ENCODE measurements at places on chromosomes 2 and 18.

DNA sequence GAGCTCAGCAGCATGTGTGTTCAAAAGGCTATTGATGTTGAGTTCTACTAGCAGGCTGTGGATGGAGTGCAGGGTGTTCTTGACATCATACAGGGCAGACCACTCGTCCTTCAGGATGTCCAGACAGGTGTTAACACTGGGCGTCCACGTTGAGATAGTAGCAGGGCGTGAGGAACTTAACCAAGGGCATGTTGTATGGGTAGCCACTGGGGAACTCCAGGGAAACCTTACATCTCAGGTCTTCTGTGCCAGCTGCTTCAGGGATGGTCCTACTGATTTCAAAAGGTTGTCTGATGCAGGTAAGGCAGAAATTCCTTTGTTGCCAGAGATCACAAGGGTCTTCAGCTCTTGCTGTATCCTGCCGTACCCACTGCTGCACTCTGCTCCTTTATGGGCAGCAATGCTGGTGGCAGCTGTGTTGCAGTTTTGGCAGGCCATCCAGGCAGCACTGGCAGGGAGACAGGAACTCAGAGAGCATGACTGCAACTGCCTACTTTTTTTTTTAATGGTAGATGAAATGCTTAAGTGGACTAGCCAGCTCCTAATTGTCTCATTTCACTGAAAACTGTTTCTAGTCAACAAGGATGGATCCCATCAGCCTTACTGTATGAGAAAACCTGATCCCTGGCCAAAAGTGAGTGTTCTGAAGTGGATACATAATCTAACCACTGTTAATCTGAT is 32.4 kb upstream of the RBBP8 start:
- peak; percentile 60 for DNase-seq

- DNase-seq = no peak
Measured at GRCh38 chr2:70381235-70381634, 79.4 kb upstream of the FAM136A start.

- no peak for DNase-seq
Measured at GRCh38 chr18:78920456-78921138, 59.0 kb upstream of the SALL3 start.

- no peak for DNase-seq
Measured at GRCh38 chr2:111184725-111185310, 64.1 kb downstream of the BCL2L11 start.

DNA sequence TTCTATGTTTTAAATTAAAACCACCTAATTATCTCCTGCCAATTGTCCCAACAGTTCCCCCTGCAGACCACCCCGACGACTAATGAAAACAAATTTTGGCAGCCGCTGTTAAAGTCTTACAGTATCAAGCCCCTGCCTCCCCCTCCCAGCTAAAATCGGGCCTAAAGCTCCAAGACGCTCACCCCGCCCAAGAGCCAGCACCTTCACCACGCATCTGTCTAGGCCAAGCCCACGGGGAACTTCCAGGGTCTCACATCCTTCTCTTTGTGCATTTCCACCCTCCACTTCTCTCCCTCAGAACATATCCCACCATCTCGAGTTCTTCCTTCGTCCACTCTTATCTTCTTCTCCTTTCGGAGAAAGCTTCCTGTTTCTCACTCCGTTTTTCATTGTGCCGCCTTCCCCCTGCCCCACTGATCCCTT is 445 bp downstream of the PRPF40A start:
- DNase-seq = no peak

DNA sequence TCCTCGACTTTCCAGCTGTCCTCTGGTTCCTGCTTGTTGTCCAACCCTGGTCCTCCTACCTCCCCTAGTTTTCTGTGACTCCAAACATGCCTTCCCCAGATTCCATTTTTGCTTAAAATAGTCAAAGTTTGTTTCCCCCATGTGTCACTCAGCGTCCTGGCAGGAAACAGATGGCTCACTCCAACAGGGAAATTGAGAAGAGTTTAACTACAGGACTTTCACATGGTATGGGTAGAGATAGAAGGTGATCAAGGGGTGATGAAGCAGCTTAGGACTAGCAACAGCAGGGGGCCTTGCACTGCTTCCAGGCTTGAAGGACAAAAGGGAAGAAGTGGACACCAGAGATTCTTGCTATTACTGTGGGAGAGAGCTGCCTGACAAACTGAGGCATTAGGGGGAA is 6.1 kb upstream of the CUL3 start:
- DNase-seq = no peak

GRCh38 chr2:232668805-232669444 is 28.2 kb upstream of the GIGYF2 start:
- DNase-seq = peak; percentile 50

All from right forelimb (tissue), 1 donor.